ENCODE measurements at places on chromosomes 13 and 19.

DNA sequence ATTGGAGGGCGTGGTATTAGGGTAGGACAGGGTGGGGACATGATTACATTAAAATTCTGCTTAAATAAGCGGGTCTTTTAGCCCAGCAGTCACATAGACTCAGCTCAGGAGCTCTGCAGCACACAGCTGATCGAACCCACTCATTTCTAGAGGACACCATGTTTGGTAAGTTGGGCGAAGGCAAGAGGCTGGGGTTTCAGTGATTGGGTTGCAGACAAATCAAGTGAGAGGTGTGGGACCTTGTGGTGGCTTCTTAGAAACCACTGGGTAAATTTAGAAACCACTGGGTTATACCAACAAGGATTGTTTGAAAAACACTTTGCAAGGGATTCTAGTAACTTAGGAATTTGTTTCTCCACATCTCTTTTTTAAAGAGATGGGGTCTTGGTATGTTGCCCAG is at the start of gene LEUTX:
LEUTX (plus strand) TSS at position 92 of the 400 bp plus-strand sequence; CDS start at position 159, 67 bp downstream.
- DNase-seq = no peak

DNA sequence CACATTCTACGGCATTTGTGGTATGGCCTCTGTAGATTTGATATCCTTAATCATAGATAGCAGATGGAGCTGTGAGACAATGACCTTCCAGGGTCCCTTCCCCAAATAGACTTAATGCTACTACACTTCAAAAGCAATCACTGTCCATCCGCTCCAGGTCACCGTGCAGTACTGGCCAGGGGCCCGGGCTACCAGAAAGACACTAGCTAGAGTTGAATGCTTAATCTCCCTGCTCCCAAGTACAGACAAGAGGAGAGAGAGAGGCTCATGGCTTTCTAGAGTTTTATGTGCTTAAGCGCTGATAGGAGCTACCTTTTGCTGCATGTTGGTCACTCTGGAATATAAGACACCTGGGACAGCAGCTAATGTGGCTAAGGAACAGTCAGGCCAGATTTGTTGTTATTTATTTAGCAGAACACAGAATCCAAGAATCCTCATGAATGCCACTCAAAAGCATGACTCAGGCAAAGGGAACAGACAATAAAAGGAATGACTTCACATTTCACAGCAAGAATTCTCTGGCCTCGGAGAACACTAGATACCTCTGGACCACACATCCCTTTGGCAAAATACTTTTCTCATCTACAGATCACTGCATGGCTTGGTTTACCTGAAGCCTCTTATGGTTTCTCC is 165.0 kb downstream of the LACC1 start:
- DNase-seq = no peak

DNA sequence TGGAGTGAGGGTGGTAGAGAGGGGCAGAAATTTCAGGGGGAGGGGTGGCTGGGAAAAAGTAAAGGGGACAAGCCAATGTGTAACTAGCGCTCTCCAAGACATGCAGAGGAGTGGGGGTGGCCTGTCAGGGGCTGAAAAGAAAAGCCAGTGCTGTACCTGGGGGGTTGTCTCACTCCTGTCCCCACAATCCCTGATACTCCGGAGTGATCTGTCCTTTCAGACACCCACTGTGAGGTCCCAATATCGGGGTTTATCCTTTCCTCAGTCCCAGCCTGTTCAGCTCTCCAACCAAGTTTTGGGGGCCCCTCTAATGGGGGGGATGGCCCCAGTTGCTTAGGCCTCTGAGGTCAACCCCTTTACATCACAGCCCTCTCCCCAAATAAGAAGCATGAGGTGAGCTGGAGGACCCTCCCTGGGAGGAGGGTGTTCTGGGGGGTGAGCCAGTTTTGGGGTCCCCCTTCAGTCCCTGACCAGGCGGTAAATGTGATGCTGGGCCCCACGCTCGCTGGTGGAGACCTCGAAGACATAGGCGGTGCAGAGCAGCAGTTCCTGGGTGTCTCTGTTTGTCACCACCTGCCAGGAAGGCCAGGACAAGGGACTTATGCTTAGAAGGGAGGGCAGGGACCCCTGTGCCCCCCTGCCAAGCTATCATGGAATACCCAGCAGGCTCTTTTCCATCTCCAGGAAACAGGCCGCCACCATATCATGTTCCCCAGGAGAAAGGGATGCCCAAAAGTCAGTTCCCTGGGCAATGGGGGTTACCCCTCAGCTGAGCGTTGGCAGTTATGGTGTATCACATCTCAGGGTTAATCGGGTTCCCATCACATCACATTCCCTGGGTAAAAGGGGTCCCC is 5.9 kb downstream of the CD37 start:
- DNase-seq = no peak

DNA sequence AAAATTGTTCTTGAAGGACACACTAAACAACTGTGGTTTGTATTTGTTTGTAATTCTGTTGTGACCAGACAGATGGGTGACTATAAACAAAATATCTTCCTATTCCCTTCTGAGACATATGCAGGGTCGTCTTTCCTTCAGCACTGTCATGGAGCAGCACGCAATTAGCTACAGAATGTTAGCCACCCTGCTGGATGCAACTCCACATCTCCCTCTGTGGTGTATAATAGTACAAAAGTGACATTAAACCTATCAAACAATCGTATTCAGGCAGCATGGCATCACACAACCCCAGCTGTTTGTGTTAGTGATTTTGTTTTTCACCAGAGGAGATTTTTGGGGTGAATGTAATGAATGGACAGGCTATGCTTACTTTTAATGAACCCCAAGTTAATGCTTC is 146.2 kb downstream of the GPC6 start:
- no peak for DNase-seq

- no peak for DNase-seq
Measured at GRCh38 chr13:61768175-61768574, 352.5 kb upstream of the PCDH20 start.

- DNase-seq = no peak
Measured at GRCh38 chr19:31339411-31339810, 9.8 kb downstream of the TSHZ3 start.

- no peak for DNase-seq
Measured at GRCh38 chr13:95833126-95833525, 156.2 kb downstream of the DNAJC3 start.

GRCh38 chr19:39746836-39747529 is 9.2 kb upstream of the CLC start:
- DNase-seq = no peak

DNA sequence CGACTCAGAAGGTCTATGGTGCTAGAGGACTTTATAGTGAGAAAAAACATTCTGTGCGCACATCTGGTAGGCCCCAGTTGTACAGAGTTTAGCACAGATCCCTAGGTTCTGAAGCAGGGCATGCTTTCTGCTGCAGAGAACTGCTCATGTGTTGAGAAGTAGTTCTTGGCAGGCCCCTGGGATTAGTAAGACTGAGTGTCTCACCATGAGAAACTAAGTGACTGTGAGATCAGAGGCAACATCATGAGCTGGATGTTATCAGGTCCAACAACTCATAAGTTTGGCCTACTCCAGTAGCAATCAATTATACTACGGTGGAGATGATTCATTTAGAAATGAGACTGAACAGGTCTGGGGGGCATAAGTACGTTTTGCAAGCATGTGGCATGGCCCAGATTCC is 507.4 kb upstream of the KLF12 start:
- no peak for DNase-seq

DNA sequence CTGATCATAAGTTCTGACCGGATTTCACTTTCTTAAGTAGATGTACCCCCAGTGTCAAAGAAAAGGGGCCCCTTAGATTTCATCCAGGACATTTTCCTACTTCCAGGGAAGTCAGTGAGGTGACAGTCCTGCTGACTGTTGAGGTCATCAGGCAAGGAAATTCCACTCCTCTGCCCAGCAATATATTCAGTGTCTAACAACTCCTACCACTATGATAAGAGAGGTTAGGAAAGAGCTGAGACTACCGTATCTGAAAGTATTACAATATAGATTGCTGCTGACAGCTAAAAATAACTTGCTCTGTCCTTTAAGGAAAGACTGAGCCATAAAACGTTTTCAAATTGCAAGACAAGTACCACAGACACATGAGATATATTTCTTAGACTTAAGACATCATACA is 325.1 kb downstream of the EFNB2 start:
- DNase-seq = no peak

GRCh38 chr13:99774644-99775043 is 196.9 kb downstream of the ZIC5 start:
- no peak for DNase-seq

DNA sequence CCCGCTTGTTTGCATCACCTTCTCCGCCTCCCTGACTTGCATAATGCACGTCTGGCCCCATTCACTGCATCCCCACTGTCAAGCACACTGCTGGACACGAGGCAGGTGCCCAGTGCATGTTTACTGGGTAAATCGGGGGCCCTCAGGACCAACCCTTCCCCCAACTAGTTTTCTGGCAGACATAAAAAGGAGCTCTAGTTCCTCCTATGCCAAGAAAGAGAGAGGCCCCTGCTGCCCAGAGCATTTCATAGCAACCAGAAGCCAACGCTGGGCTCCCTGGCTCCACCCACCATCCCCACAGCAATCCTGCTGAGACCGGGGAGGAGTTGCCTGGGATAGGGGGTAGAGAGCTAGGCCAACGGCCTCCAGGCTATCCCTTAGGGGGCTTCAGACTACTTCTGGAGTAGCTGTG is 23.2 kb downstream of the ANKRD27 start:
- no peak for DNase-seq

GRCh38 chr13:103451656-103452055 is 385.4 kb upstream of the SLC10A2 start:
- DNase-seq = no peak

DNA sequence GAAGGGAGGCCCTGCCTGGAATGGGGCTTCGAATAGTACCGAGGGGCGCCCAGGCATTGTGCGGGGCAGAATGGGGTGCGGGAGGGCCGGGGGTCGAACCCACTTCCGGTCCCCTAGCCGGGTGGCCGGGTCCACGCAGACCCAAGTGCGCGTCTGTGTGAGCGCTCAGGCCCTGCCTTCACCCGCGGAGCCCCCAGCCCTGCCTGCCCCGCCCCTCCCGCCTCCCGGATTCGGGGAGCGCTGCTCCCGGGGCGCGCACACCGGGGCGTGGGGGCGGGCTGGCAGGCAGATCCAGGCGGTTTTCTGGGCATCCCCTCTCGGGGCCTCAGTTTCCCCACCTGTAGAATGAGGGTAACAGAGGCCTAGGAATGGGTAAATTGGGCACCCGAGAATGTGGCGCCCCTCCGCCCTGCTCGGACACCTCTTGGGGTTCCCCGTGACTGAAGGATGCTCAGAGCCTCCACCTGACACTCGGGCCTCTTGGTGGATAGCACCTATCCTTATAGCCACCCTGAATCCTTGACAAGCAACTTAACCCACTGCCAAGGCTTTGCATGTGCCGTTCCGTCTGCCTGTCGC is 682 bp downstream of the PIK3R2 start:
- no peak for DNase-seq

GRCh38 chr13:99477493-99477892 is 23.8 kb upstream of the TM9SF2 start:
- no peak for DNase-seq

- no peak for DNase-seq
Measured at GRCh38 chr13:26548205-26548765, 9.2 kb upstream of the WASF3 start.

- peak; percentile 74 for DNase-seq
Measured at GRCh38 chr19:40139533-40140287, 49.0 kb upstream of the ZNF780A start.

DNA sequence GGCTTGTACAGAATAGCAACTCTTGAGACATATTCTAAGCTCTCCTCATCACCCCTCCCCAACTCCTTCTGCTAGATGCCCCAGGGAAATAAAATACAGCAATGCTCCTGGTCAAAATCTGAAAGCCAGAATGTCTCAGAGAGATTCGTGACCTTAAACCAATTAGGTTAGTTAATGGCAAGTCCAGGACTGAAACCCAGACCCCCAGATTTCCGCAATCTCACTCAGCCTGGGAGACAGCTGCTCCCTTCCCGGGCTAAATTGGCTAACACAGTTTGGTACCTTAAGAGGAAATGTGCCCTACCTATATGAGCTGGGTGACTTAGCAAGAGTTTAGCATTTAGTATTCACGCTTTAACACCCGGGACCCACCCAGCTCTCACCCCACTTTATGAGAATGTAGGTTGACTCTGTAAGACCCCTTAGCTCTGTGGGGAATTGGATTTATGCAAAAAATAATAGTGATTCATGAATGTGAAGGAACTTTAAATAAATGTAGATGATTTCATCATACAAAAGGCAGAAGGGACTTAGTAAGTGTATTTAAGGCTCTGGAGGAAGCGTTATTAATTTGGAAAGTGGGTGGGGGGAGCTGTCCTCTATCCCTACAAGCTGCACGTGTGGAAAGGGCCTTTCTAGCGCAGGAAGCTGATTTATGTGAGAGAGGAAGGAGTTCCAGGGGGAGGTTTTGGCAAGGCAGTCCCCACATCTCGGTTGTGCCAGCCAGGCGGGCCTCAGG is 1.1 kb downstream of the DLEU7 start:
- no peak for DNase-seq

GRCh38 chr19:43809762-43810696 is 7.8 kb upstream of the LYPD5 start:
- peak; percentile 72 for DNase-seq

GRCh38 chr19:44746946-44747738 is 1.4 kb upstream of the BCL3 start:
- DNase-seq = peak; percentile 90

GRCh38 chr13:52804202-52804641 is 44.2 kb downstream of the PCDH8 start:
- no peak for DNase-seq

GRCh38 chr13:51848674-51849073 is 3.7 kb upstream of the TMEM272 start:
- no peak for DNase-seq

DNA sequence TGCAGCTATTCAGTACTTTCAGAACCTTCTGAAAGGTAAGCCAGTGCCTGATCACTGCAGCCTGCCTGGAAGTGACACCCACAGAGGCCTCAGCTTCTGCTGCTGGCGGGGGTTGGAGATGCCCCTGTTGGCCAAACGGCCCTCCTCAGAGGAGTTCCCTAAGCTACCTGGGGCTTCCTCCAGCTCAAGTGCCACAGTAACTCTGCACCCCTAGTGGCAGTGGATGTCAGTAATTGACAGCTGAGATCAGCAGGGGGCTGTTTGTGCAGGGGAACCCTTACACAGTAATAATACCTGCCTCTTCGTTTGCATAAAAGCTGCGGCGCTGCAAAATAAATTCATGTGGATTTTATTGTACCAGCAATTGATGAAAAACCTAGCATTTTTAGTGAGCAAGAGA is 28.9 kb downstream of the TDRD12 start:
- no peak for DNase-seq

- no peak for DNase-seq
Measured at GRCh38 chr19:2574971-2575630, 99.2 kb downstream of the GADD45B start.

- DNase-seq = no peak
Measured at GRCh38 chr13:63163903-63164302, 1748.3 kb upstream of the PCDH20 start.

GRCh38 chr13:99374994-99375737 is 68.0 kb upstream of the GPR183 start:
- DNase-seq = no peak

GRCh38 chr19:28960586-28960985 is 252.4 kb downstream of the UQCRFS1 start:
- no peak for DNase-seq

All from kidney capillary endothelial cell (primary cell).